Left forelimb (tissue), 1 donor: ENCODE measurements at places on chromosomes 6 and 20.

GRCh38 chr6:158472447-158472846, 87.4 kb upstream of the TMEM181 start:
- DNase-seq, result no peak

DNA sequence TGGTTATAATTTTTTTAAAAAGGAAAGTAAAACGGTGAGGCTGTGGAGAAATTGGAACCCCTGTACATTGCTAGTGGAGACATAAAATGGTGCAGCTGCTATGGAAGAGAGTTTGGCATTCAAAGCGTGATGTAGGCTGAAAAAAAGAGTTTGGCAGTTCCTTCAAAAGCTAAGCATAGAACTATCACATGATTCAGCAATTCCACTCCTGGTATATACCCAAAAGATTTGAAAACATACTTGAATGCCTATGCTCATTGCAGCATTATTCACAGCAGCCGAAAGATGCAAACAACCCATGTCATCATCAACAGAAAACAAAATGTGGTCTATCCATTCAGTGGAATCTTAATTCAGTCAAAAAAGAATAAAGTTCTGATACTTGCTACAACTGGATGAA, 4.5 kb upstream of the SGK2 start:
- no peak for DNase-seq

DNA sequence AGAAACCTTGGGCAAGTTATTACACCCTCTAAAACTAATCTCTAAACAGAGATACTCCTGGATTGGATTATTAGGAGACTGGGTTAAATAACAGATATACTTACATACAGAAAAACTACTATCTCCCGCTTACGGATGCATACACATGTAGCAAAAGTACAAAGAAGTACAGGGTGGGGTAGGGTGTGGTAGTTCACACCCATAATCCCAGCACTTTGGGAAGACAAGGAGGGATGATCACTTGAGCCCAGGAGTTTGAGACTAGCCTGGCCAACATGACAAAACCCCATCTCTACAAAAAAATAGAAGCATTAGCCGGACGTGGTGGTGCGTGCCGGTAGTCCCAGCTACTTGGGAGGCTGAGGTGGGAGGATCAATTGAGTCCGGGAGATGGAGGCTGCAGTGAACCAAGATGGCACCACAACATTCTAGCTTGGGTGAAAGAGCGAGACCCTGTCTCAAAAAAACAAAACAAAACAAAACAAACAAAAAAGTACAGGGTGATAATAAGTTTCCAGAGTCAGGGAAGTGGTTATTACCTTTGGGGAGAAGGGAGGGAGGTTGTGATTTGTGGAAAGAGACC, 8.1 kb downstream of the PIM1 start:
- DNase-seq, result no peak

DNA sequence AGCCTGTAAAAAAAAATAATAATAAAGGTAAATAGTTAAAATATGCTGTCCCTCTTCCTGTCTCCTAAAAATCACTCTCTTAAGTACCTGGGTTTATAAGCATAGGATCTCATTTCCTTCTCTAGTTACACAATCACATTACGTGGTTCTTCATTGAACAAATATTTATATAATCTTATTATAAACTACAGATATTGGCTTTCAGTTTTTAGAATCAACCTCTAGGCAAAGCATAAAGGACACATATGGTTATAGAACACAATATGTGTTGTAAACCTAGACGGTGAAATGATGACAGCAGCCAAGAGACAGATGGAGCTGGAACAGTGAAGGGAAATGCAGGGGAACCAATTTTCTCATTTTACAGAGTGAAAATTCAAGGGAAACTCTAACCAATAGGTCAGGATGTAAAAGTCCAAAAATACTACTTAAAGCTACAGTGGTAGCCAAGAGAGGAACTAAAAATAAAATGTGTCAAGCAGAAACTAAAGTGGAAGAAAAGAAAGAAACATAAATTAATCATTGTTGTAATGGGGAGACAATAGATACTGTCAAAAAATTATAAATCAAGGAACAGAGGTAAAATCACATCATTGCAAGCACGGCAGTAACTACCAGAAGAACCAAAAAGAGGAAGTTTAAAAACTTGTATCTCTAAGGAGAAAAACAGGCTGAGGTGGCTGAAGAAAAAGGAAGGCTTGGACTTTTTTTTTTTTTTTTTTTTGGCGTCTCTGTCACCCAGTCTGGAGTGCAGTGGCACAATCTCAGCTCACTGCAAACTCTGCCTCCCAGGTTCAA, 82.8 kb upstream of the CDYL start:
- DNase-seq, result no peak

DNA sequence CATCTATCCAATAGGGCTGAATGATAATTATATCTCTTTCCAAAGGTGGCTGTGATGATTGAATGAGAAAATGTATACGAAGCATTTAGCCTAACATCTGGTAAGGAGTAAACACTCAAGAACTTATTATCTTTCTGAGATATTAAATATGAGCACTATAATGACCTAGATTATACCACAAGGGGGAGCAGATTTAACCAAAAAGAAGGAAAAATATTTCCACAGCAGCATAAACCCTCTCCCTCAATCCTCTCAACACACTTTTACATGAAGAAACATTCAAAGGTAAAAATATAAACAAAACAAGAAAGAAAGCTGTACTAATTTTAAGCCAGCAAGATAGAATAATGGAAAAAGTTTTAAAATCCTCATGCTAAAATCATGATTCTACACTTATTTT, 68.4 kb downstream of the SHPRH start:
- DNase-seq, result no peak

DNA sequence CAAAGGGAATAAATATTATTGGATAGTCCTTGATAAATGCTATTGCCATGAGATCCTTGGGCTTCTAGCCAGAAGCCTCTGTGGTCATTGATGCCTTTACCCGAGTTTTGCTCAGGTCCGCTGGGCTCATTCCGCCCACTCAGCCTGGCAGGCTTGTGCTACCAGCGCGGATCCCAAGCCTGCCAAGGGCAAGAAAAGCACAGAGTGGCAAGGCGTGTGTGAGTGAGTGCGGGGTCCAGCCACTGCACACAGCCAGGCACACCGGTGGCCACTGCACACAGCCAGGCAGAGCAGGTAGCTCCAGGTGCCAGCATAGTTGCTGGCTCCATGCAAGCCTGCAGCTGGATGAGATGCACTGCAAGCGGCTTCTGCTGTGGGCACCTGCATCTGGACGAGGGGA, 38.7 kb downstream of the STK38 start:
- no peak for DNase-seq

GRCh38 chr20:19785173-19785982, 27.3 kb downstream of the RIN2 start:
- no peak for DNase-seq

- no peak for DNase-seq
Observed at GRCh38 chr20:41221614-41222218, 84.4 kb downstream of the PLCG1 start.

- no peak for DNase-seq
Observed at GRCh38 chr20:52536040-52536439, 344.5 kb upstream of the ZFP64 start.

GRCh38 chr6:34553750-34554149, 2.4 kb downstream of the SPDEF start:
- no peak for DNase-seq

GRCh38 chr20:13449868-13450434, 188.8 kb downstream of the TASP1 start:
- DNase-seq, result no peak

- DNase-seq, result no peak
Observed at GRCh38 chr6:131721161-131721560, 10.3 kb upstream of the CTAGE9 start.

DNA sequence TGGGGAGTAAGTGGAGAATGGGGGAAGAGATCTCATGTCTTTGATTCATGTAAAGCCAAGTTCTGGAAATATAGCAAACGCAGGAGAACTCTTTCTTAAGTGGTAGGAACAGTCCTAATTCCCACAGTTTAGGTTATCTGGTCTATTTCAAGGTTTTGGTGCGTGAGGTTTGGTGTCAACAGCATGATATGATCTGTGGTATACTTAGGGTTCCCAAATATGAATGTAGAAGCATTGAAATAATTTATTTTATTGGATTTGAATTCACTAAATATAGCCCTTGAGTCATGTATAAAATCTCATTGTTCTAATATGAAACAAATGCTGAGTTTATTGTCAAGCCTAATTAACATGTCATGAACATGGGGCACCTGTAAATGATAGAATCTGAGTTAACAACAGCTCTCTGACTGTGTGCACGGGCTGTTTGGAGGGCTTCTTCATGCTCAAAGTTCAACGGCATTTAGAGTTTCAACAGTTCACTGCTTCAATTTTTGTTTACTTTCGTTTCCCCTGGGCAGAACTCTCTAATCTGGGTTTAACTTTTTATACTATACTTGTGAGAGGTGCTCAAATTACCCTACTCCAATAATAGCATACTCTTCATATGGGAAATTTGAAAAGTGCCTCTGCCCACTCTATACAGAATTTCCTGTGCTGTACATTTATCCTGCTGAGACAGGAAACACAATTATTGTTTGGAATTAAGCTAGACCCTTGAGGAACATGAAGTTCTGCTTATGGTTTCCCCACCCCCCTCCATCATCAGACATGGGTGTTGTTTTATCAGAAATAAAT, 236.3 kb upstream of the ZNF217 start:
- no peak for DNase-seq

- no peak for DNase-seq
Observed at GRCh38 chr20:47534405-47534804, 32.7 kb downstream of the NCOA3 start.

GRCh38 chr6:134176264-134176975, 124.0 kb upstream of the SLC2A12 start:
- DNase-seq, result no peak

GRCh38 chr6:142561511-142562265, 259.9 kb downstream of the ADGRG6 start:
- no peak for DNase-seq

DNA sequence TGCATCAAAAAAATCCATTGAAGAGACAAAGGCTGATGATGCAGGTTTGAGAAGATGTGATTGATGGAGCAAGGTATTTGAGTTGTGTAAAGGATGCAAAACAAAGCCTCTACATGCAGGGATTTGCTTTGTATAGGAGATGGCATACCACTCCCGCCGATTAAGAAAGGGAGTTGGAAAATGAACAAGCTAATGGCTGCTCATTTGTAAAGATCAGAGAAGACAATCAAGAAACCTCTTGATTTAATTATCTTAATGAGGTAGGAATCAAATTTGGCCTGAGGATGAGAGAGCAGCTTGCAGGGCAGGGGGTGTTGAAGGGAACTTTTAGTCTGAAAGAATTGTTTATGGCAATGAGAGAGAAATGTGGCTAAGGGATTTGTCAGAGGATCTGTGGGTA, 448.2 kb upstream of the ADGRB3 start:
- no peak for DNase-seq

DNA sequence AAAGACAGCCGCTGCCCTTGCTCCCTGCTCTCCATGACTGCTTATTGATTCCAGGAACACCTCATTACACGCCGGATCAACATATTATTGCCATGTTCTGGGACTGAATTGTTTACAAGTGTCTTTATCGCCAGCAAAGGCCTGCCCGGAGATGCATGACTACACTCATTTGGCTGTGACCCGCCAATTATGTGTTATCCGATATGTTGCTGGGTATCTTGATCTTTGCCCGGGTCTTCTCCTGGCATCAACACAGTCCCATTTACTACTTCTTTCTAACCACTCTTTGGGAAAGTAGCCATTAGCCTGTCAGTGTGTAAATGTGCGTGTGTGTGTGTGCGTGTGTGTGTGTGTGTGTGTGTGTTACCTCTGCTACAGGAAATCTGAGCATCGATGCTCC, 15.4 kb downstream of the LINC00237 start:
- no peak for DNase-seq

GRCh38 chr20:45157962-45158361, 16.7 kb upstream of the PI3 start:
- no peak for DNase-seq

- DNase-seq, result no peak
Observed at GRCh38 chr6:63313111-63313510, 6.7 kb downstream of the LGSN start.
